ENCODE measurements at places on chromosomes 3 and 15.

DNA sequence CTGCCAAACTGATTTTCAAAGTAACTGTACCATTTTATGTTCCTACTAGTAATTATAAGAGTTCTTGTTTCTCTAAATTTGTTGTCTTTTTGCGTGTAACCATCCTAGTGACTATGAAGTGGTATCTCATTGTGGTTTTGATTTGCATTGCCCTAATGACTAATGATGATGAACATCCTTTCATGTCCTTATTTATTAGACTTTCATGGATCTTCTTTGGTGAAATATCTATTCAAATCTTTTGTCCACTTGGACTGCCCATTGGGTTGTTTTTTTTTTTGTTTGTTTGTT, 3.6 kb downstream of the OXSR1 start:
- peak; percentile 21 for DNase-seq

DNA sequence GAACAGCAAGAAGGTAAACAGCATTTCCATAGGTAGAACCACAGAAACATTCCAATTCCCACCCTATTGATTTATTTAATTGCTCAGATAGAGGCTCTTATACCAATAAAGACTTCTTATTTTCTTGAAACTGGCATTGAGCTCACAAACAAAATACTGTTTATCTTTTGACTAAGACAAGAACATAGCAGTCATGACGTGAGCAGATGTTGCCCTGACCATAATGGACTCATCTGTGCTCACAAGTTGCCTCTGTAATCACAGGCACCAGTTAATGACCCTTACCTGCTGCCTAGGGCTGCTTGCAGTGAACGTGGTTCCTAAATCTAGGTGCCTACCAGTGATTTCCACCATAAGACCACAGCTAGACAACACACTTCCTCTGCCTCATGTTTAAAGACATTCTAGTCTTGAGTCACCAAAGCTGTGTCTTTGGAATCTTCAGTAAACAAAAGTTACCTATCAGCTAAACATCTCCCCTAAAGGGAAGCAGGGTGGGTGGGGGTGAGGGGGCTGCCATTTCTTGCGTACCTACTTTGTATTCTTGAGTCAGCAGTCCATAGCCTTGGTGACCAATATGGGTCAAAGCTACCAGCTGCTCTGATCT, 2.1 kb downstream of the FYCO1 start:
- no peak for DNase-seq

DNA sequence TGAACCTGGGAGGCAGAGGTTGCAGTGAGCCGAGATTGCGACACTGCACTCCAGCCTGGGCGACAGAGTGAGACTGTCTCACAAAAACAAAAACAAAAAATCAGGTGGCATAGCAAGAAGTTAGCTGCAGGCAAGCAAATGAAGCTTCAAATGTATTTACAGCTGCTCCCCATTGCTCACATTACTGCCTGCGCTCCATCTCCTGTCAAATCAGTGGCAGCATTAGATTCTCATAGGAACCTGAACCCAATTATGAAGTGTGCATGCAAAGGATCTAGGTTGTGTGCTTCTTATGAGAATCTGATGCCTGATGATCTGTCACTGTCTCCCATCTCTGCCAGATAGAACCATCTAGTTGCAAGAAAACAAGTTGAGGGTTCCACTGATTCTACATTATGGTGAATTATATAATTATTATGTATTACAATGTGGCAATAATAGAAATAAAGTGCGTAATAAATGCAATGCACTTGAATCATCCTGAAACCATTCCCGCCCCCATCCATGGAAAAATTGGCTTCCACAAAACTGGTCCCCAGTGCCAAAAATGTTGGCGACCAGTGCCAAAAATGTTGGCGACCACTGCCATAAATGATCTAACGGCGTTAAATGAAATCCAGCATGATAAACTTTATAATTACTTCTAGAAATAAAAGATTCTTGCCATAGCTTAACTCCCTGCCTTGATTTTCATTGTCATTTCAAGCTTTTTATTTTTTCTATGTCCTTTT, 616.7 kb upstream of the NAALADL2 start:
- no peak for DNase-seq

GRCh38 chr3:112047264-112047663, 12.7 kb downstream of the TMPRSS7 start:
- DNase-seq, result no peak

- DNase-seq, result no peak
These were observed 23.5 kb downstream of the B3GALNT1 start for GRCh38 chr3:161081633-161082032.

GRCh38 chr15:63015618-63016017, 26.9 kb upstream of the TPM1 start:
- DNase-seq, result peak; percentile 84
